ENCODE measurements at places on chromosomes 12 and 14.

DNA sequence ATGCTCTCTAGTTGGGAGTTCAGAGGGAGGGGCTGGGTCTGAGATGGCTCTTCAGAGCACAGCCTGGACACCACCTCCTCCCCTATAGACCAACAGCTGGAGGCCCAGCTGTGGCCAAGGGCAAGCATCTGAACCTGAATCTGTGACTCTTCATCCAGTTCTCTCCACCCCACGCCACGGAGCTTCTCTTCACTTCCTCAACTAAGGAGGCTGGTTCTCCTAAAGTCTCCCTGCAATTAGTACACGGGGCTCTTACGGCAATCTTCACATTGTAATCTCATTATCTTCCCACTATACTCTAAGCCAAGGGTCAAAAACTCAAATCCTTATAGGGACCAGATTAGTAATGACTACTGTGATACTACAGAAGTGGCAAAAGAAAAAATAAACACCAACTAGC is 9.8 kb downstream of the NRDE2 start:
- DNase-seq: no peak

DNA sequence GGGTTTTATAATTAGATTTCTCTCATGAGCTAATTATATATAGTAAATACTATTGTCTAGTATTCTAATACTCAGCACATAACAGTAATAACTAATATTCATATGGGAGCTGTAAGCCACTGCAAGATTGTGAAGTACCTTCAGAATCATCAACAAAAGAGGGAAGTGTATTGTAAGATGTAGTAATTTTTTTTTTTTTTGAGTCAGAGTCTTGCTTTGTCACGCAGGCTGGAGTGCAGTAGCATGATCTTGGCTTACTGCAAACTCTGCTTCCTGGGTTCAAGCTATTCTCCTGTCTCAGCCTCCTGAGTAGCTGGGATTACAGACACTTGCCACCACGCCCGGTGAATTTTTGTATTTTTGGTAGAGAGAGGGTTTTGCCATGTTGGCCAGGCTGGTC is 3.1 kb downstream of the GPR33 start:
- DNase-seq: no peak

DNA sequence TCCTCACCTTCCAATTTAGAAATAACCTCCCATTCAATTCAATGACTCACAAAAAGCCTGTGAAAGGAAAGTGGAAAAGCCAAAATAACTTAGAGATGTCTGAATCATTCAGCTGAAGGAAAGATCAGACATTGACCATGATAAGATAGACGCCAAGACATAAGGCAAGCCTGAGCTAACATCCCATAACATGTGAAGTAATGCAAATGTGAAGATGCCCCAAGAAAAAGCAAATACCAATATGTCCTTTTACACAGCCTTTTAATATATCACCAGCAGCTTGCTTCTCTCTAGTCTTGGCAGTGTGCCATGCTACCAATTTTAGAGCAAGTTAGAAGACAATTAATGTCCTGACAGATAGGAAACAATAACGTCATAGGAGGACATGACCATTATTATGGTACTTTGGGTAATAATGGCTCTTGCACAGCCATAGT is 2.4 kb upstream of the NUMB start:
- no peak for DNase-seq

DNA sequence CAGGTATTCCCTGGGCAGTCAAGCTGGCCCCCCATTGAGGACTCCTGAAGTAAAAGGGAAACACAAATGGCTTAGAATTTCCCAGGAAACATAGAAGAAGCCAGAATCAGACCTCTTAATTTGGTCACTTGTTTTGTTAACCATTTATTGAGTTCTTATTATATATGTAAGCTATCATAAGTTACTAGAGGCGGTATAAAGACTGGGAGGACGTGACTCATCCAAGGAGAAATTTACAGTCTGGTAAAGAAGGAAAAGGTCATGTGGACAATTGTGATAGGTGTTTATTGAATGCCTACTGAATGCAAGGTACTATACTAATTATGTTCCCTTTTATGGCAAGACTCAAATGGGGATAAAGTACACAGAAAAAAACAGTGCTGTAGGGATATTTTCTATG is 146.7 kb downstream of the DYRK2 start:
- no peak for DNase-seq
